ENCODE measurements at places on chromosomes 1 and 21.

DNA sequence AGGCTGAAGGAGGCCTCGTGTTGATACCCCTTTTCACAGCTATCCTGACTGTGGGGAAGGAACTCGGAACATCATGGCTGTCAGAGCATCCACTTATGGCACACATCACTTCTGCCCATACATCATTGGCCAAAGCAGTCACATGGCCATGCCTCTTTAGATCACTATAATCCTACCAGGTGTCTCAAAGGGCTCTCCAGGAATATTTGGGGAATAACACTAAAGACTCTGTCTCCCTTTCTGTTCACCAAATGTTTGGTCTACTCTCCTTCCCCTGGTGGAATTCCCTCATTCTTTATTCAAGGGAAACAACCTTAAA is 3.0 kb upstream of the JUN start:
- peaks cover 6% of the 10 kb centered on the region for H3K36me3 ChIP-seq
- peaks cover 25% of the 10 kb centered on the region for H3K27me3 ChIP-seq
- DNase-seq = no peak
- peak overlapping the region; percentile 98 for H3K27ac ChIP-seq
- peak overlapping the region; percentile 22 for H3K4me3 ChIP-seq

- H3K36me3 ChIP-seq = peaks cover 4% of the 10 kb centered on the region
- no peak overlapping the region for H3K4me3 ChIP-seq
- H3K4me1 ChIP-seq = peaks cover 4% of the 10 kb centered on the region
- no peak overlapping the region for H3K27ac ChIP-seq
- no peaks in the 10 kb centered on the region for H3K27me3 ChIP-seq
Observed at GRCh38 chr1:107682467-107682866, 282.5 kb downstream of the VAV3 start.

DNA sequence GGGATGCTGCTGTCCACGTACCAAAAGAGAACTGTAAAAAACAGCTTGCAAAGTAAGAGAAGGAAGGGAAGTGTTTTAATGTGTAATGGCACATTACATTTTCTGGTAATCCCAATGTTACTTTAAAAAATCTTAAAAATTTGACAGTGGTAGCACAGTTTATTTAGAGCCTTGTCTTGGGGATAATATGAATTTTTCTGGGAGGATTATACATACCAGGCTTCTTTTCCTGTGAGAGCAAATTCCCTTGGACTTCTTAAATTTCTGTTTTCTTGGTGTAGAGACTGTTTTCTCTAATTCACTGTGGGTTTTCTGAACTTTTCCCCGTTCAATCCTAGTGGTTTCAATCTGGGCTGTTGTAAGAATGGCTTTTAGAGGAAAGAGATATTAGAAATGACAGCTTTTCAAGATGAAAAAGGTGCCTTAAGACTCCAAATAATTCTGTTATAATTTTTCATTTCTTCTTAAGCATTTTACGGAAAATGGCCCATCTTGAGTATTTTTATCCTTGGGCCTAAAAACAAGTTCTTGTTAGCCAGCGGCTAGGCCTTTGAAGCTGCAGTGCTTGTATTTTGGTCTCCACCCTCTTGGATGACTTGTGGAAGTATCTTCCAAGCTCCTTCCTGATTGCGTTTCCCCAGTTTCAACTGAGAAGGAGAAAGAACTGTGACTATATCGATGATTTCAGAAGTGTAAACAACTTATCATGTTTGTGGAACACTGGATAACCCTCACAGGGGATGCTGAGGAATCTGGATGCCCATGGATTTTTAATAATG is 70.0 kb downstream of the LEPR start:
- H3K36me3 ChIP-seq = peaks cover 9% of the 10 kb centered on the region
- H3K4me3 ChIP-seq = no peak overlapping the region
- H3K27ac ChIP-seq = no peak overlapping the region
- no peaks in the 10 kb centered on the region for H3K27me3 ChIP-seq
- peaks cover 6% of the 10 kb centered on the region for H3K4me1 ChIP-seq

DNA sequence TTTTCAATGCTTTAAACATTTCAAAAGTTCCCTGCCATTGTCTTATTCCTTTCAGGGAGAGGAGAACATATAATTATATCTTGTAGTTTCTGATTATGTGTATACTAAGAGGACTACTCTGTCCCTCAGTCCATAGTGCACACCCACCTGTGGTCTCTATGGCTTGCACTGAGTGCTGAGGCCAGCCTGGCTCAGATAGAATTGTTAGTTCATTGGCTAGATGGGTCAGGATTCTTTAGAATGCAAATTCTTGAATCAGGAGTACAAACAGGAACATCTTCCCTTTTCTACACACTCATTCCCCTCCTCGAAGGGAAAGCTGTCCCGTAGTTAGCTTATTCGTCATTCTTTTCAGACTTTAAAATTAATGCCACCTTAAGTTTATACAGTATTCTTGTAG is 8.2 kb downstream of the BACH1 start:
- H3K36me3 ChIP-seq = peaks cover 5% of the 10 kb centered on the region
- H3K27ac ChIP-seq = no peak overlapping the region
- H3K27me3 ChIP-seq = peaks cover 6% of the 10 kb centered on the region
- no peak overlapping the region for H3K4me3 ChIP-seq
- peaks cover 90% of the 10 kb centered on the region for H3K4me1 ChIP-seq
- DNase-seq = no peak

GRCh38 chr1:84117868-84118267 is 26.2 kb upstream of the PRKACB start:
- H3K27ac ChIP-seq = no peak overlapping the region
- no peak for DNase-seq
- no peaks in the 10 kb centered on the region for H3K27me3 ChIP-seq
- H3K4me3 ChIP-seq = no peak overlapping the region
- no peaks in the 10 kb centered on the region for H3K4me1 ChIP-seq
- H3K36me3 ChIP-seq = peaks cover 4% of the 10 kb centered on the region

DNA sequence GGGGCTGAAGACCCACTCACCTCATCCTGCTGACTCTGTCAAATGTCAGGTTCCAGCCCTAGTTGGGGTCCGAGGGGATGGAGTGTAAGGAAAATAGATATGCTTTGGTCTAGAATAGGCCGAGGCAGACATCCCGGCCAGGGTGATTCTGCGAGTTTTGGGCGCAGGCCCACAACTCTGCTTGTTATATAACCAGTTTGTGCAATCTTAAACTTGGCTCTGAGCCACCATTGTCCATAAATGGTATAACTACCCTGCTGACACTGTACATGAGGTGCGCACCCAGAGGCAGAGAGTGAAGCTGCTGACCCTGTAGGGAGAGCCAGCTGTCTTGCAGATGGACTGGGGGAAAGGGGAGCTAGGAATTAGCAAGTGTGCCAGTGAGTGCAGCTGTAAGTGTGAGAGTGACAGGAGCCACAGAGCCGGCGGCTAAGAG is 1388.8 kb downstream of the AMY1C start:
- H3K36me3 ChIP-seq = no peaks in the 10 kb centered on the region
- no peak overlapping the region for H3K27ac ChIP-seq
- DNase-seq = no peak
- no peaks in the 10 kb centered on the region for H3K4me1 ChIP-seq

GRCh38 chr1:240682166-240682858 is 70.4 kb upstream of the GREM2 start:
- no peaks in the 10 kb centered on the region for H3K36me3 ChIP-seq
- no peaks in the 10 kb centered on the region for H3K4me1 ChIP-seq
- H3K27me3 ChIP-seq = no peaks in the 10 kb centered on the region
- no peak overlapping the region for H3K27ac ChIP-seq
- H3K4me3 ChIP-seq = no peak overlapping the region
- no peak for DNase-seq

DNA sequence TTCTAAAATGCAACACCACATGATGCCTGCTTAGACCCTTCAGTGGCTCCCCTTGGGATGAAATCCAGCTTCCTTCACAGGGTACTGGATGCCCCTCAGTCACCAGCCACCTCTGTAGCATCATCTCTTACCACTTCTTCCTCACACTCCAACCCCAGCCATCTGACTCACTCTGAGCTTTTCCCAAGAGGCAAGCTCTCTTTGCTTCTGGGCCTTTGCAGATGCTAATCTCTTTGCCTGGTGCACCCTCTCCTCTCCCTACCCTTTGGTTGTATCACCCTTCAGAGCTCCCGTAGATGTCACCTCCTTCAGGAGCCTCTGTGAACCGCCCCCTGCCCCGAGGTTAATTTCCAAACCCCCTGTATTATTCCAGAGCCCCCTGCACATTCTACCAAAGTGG is 164.8 kb upstream of the ZC3H12A start:
- no peak overlapping the region for H3K4me3 ChIP-seq
- no peak overlapping the region for H3K27ac ChIP-seq
- no peaks in the 10 kb centered on the region for H3K4me1 ChIP-seq
- peaks cover 8% of the 10 kb centered on the region for H3K27me3 ChIP-seq
- DNase-seq = no peak
- no peaks in the 10 kb centered on the region for H3K36me3 ChIP-seq

GRCh38 chr1:110524311-110525248 is 5.6 kb upstream of the KCNA10 start:
- H3K27ac ChIP-seq = no peak overlapping the region
- H3K27me3 ChIP-seq = peaks cover 5% of the 10 kb centered on the region
- H3K4me1 ChIP-seq = no peaks in the 10 kb centered on the region
- no peaks in the 10 kb centered on the region for H3K36me3 ChIP-seq
- H3K4me3 ChIP-seq = no peak overlapping the region

DNA sequence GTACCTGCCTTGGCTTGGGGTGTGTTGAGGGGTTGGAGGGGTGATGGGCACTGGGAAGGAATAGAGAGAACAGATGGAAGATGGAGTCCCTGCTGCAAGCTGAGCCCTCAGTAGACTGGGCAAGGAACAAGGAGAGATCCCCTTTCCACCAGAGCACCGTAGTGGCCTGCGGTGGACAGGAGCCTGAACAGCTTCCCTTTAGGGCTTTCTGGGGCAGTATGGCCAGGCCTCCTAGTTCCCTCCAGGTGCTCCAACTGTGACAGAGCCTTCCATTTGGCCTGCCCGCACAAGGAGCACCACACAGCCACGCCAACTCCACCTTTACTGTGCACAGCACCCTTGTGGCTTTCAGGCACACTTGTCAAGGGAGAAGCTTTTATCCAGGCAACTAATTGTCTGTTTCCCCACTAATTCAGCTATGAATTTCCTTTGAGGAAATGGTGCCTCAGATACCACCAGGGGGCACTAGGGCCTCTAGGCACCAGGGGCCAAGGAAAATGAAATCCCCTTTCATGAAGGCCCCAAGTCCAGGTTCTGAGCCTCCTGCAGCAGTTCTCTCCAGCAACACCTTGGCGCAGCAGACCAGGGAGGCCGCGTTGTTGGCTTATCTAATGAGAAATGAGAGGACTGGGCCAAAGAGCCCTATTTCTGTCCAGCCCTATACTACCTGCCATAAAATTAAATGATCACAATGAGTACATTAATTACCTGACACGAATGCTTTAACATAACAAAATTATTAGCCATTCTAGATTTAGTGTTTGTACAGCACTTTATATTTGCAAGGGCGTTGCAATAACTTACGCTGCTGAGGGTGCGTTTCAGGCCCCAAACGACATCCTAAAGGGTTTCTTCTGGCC is 23.1 kb upstream of the ERI3 start:
- H3K4me1 ChIP-seq = no peaks in the 10 kb centered on the region
- H3K27ac ChIP-seq = no peak overlapping the region
- H3K27me3 ChIP-seq = no peaks in the 10 kb centered on the region
- no peaks in the 10 kb centered on the region for H3K36me3 ChIP-seq
- H3K4me3 ChIP-seq = no peak overlapping the region

- no peaks in the 10 kb centered on the region for H3K4me1 ChIP-seq
- no peaks in the 10 kb centered on the region for H3K27me3 ChIP-seq
- no peak overlapping the region for H3K4me3 ChIP-seq
Observed at GRCh38 chr1:194080826-194081225, 894.4 kb upstream of the B3GALT2 start.

GRCh38 chr1:212410231-212410820 is 4.4 kb downstream of the PACC1 start:
- H3K4me1 ChIP-seq = peaks cover 24% of the 10 kb centered on the region
- DNase-seq = no peak
- H3K27ac ChIP-seq = no peak overlapping the region
- peaks cover 41% of the 10 kb centered on the region for H3K36me3 ChIP-seq
- no peaks in the 10 kb centered on the region for H3K27me3 ChIP-seq

DNA sequence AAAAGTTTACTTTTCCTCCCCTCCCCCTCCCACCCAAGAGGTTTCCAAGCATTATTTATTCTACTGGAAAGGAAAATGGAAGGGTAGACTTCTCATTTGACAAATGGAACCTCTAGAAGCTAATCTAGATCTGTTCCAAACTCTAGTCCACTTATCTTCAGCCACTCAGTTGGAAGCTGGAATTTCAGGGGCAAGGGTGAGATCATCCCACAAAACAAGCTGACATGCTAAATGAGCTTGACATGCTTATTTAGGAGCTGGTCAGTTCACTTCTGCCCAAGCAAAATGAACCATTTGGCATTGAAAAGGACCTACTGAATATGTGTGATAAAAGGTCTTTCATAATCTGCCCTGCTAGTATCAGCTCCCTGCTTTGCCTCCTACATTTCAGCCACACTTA is 5.0 kb downstream of the LRRC41 start:
- no peak for DNase-seq
- H3K27ac ChIP-seq = no peak overlapping the region
- H3K4me1 ChIP-seq = peaks cover 18% of the 10 kb centered on the region
- H3K4me3 ChIP-seq = no peak overlapping the region
- peaks cover 4% of the 10 kb centered on the region for H3K36me3 ChIP-seq

DNA sequence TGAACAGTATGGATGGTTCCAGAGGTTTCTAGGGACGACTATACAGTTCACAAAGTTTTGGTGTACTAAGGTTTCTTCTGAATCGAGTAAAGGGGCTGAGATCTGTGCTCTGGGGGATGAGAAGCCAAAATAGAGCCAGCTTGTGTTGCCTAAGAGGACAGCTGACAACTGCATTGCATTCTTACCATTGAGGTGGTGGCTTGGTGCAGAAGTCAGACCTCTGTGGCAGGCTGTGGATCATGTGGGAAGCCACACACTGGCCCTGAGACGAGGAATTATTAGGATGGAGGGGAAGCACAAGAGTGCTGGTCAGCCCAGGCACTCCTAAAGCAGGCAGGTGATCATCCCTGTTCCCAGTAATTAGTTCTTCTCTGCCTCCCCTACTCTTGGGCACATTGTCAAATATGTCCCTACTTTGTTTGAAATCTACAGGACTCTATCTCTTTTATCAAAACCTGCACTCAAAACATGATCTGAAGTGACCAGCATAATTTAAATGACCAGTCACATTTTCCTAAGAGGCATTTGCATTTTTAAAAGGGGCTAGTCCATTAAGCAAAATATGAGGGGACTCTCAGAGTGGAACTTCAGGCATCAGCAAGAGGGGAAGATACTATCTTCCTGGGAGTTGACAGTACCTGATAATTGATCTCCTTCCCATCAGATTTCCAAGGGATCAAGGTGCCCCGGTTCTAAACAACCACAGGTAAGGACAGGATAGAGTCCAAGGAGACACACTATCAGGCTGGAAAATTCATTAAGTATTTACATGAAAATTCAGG is at the start of gene FCRLB:
FCRLB (plus strand) TSS at position 589 of the 782 bp plus-strand sequence. CDS start 1,129 bp downstream, outside the sequence.
- no peak for DNase-seq
- H3K4me1 ChIP-seq = peaks cover 28% of the 10 kb centered on the region
- no peak within 1 kb of the TSS for H3K4me3 ChIP-seq
- peak within 1 kb of the TSS; percentile 22 for H3K27ac ChIP-seq
- H3K27me3 ChIP-seq = peaks cover 1% of the 10 kb centered on the region

GRCh38 chr1:207901041-207901653 is 9.8 kb downstream of the CD34 start:
- H3K4me1 ChIP-seq = no peaks in the 10 kb centered on the region
- H3K27me3 ChIP-seq = no peaks in the 10 kb centered on the region
- H3K27ac ChIP-seq = no peak overlapping the region
- H3K36me3 ChIP-seq = no peaks in the 10 kb centered on the region
